Fibroblast of the aortic adventitia (primary cell): ENCODE measurements at places on chromosomes 3 and 15. TPM values are rescaled to one million over a fixed set of nuclear protein-coding genes. Genes with fewer than 3 reads are reported as not detected.

AADACL2 gene
- 0.90 TPM in 1 of 2 replicates, not detected in the other for total RNA-seq

NPAP1 gene
- 0.16 TPM in 1 of 2 replicates, not detected in the other for total RNA-seq

TMC3 gene
- total RNA-seq: under 0.01 TPM in 1 of 2 replicates, not detected in the other

ANKRD34C gene
- total RNA-seq: not detected in 2 replicates

EFHB gene
- 0.27 and 1.1 TPM in 2 replicates for total RNA-seq

NAALADL2 gene
- total RNA-seq: 11.4 and 54.5 TPM in 2 replicates

ESYT3 gene
- 0.27 and 0.65 TPM in 2 replicates for total RNA-seq

CRABP1 gene
- total RNA-seq: not detected in 2 replicates

DNA sequence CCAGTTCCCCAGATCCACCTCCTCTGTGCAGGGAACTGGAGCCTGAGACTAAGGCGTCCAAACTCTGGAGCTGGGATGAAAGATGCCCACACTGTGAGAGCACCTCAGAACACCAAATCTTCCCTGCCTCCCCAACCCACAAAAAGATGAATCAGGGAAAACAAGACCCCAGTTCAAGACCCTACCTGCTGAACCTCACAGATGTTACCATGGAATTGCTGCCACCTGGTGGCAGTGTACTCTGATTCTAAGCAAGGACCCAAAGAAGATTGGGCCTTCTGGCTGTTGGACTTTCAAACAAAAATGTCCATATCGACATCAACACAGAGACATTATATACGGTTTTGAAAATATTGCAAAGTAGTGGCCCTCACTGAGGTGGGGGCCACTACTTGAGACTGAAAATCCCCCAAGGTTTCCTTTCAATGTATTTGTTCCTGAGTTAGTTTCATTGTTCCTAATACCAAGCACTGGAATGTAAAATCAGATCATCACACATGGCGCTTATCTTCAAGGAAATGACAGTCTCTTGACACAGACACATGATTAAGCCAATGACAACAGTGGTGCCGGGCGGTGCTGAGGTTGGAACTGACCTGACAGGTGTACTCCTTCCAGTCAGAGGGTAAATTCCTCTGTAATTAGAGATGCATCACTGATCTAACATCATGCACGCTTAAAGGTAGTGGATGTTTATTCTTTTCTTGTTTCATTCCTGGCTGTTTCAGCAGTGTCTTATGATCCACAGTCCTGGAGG, 67.6 kb downstream of the SLC6A11 start:
- DNase-seq: peak; percentile 7

DNA sequence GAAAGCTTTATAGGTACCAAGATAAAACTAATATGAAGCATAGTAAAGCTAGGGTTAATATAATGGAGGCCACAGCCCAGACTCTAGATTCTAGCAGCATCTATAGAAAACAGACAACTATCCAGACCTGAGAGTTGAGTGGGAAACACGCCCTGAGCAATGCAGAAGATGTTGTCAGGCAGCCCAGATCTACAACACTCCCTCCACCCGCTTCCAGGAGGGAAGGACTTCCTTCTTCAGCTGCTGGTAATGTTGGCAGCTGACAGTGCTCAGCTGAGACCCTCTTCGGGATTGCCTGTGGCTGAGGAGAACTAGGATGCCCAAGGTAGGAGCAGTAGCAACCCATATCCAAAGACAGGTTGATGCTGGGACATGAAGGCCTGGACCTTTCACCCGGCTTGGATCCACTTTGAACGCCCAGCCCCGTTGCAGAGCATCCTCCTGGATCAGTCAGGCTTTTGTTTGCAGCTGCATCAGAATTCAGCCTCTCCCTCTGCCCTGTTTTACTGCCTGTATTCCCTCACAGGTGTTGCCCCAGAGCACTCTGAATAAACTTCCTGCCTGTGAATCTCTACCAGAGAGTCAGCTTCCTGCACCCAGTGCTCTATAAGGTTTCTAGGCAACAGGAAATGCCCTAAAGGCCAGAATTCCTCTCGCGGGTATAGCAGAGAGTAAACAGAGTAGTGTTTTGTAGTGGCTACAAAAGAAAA, 174.7 kb upstream of the IL12A start:
- DNase-seq: no peak

- no peak for DNase-seq
Observed at GRCh38 chr3:161295325-161295724, 74.2 kb downstream of the NMD3 start.

- DNase-seq: peak; percentile 98
Observed at GRCh38 chr15:48939648-48940047, 24.1 kb downstream of the SHC4 start.

- peak; percentile 55 for DNase-seq
Observed at GRCh38 chr3:71225951-71226564, 357.5 kb downstream of the FOXP1 start.

GRCh38 chr15:72732516-72732915, 46.5 kb downstream of the BBS4 start:
- no peak for DNase-seq

- DNase-seq: peak; percentile 55
Observed at GRCh38 chr3:160956785-160957184, 148.4 kb downstream of the B3GALNT1 start.

DNA sequence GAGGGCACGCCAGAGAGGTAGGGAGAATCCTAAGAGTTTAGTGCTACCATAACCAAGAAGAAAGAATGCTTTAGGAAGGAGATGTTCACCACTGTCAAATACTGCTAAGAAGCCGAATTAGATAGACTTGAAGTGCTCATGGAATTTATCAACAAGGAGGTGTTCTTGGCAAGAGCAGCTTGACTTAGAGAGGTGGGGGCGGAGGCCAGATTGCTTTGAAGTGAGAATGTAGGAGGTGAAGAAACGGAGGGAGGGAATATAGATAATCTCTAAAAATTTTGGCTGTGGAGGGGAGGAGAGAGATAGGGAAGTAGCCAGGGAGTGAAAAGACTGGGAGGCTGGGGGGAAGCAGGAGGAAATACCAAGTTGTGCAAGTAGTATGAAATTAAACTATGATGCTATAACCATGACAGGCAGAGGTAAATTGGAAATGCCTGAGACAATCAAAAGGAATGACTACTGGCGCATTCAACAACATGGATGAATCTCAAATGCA, 35.5 kb downstream of the GADL1 start:
- DNase-seq: no peak

- DNase-seq: no peak
Observed at GRCh38 chr15:95874637-95875036, 455.9 kb upstream of the NR2F2 start.

GRCh38 chr3:16916840-16917239, 32.1 kb downstream of the PLCL2 start:
- peak; percentile 17 for DNase-seq

- no peak for DNase-seq
Observed at GRCh38 chr3:78494851-78495250, 1272.9 kb downstream of the ROBO1 start.

DNA sequence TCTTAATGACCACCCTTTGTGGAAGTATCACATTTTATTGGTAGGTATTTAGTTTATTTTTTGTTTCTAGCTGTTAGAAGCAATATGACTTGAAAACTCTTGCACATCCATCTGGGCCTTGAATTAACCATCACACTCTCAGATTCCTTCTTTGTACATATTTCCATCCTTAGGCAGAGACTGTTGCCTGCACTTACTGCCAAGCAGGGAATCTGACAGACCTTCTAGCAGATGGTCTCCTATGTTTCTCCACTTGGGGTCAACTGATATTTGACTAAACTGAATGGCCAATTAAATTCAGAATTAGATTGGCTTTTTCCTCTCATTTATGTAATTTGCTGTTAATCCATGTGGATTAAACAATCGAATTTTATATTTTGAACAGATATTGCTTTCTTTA, 324.9 kb upstream of the TGFBR2 start:
- no peak for DNase-seq

GRCh38 chr3:41320953-41321641, 121.8 kb downstream of the CTNNB1 start:
- no peak for DNase-seq

DNA sequence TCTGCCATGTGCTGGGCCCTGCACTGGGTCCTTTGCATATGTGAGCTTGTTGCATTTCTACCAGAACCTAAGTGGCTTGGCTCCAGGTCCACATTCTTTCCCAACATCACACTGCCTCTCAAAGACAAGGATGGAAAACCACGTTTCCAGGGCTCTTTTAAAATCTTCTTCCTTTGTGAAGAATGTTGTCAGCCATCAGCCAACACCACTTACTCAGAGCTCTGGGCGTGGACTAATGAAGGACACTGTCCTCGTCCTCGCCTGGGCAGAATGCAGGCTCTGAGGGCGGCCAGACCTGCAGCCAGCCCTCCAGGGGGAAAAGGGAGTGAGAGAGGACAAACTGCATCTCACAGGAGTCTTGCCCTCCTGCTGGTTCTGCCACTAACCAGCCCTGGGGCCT, 49.7 kb downstream of the MAGEF1 start:
- DNase-seq: peak; percentile 29

GRCh38 chr3:105676621-105677300, 192.1 kb downstream of the CBLB start:
- no peak for DNase-seq

GRCh38 chr15:72199721-72200212, 2.2 kb upstream of the GRAMD2A start:
- peak; percentile 80 for DNase-seq

DNA sequence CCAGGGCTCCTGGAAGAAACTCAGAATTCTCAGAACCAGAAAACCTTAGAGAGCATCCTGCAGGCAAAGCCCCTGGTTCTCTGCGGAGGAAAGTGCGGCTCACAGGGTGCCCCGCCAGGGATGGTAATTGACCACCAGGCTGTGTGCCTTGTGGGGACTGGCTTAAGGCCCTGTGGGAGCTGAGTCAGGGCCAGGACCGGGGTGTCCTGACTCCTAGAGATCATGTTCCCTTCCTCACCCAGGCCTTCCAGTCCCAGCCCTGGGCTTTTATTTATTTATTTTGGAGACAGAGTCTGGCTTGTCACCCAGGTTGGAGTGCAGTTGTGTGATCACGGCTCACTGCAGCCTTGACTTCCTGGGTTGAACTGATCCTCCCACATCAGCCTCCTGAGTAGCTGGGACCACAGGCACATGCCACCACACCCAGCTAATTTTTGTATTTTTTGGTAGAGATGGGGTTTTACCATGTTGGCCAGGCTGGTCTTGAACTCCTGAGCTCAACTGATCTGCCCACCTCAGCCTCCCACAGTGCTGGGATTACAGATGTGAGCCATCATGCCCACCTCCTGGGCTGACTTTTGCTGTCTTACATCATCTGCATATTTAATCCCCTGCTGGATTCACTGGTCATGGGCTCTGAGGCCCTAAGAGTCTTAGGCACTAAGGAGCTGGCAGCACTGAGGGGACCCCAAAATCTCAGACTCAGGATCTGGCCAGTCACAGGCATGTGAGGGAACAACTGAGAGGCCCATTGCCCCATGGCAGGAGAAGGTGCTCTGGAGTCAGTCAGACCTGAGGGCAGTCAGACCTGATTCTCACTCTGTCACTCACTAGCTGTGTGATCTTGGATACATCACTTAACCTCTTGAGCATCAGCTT, 20.4 kb upstream of the LAMP3 start:
- DNase-seq: no peak
